GM12864 (cell line): ENCODE measurements at places on chromosomes 12 and 14.

- no peak for DNase-seq
These were observed 170.9 kb upstream of the BMP4 start for GRCh38 chr14:54127526-54127925.

- DNase-seq = no peak
These were observed 76.7 kb upstream of the G2E3 start for GRCh38 chr14:30482276-30482675.

- DNase-seq = no peak
These were observed at the start of gene HOXC6 for GRCh38 chr12:54028314-54029201. TSS of gene HOXC6 (plus strand) at chr12:54028440. CDS start at chr12:54028522, 82 bp downstream.

GRCh38 chr12:111408686-111409402 is 3.1 kb downstream of the SH2B3 start:
- no peak for DNase-seq

DNA sequence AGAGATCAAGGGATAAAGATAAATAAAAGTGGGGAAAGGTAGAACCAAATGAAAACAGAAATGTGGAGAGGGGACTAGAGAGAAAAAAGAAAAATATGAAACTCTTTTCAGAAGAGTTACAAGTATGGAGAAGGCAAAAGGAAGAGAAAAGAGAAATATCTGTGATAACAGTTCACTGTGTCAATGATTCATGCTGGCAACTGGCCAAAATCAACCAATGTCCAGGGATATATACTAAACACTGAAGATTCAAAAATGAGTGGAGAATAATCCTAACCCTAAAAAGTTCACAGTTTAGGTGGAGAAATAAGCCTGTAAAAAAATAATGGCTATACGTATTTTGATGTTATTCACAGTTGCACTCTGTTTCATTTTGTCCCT is 372.3 kb upstream of the KITLG start:
- no peak for DNase-seq

DNA sequence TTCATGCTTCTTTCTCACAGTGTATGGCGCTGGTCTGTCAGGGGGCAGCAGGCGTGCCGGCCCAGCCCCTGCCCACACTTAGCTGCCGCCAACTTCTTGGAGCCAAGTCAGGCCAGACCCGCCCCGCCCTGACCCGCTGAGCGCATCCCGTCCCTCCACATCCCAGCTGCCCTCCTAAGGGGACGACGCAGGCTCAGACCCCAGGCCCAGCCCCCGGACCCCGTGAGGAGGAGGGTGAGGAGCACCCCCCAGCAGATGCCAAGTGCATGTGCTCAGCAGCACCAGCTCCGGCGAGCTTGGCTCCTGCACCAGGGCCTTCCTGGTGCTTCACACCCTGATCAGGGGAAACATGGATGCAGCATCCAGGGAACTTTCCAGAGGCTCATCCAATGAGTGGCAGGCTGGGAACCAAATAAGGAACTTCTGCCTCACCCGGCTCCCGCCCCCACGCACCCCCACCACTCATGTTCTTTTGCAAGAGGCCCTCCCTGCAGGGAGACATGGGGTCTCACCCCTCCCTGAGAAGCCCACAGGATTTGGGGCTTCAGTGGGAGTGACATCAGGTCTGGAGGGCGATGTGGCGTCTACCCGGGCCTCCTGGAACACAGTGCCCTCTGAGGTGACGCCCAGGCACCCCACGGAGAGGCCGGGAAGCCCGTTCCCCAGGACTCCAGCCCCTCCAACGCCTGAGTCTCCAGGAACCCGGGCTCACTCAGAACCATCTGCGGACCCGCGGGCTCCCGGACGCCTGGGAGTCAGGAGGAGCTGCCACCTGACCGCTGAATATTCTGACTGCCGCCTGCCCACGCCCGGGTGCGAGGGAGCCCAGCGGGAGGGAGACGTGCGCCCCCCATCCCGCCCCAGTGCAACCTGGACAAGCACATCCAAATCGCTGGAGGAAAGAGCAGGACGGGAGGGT is 70.0 kb upstream of the GALNT9 start:
- no peak for DNase-seq

GRCh38 chr12:13198241-13198640 is 1.7 kb downstream of the EMP1 start:
- no peak for DNase-seq

GRCh38 chr12:93009533-93009932 is 80.4 kb upstream of the EEA1 start:
- DNase-seq = no peak

GRCh38 chr14:35985474-35986218 is 159.5 kb downstream of the BRMS1L start:
- DNase-seq = no peak

- DNase-seq = no peak
These were observed 22.3 kb downstream of the FBXW8 start for GRCh38 chr12:116933091-116933490.

DNA sequence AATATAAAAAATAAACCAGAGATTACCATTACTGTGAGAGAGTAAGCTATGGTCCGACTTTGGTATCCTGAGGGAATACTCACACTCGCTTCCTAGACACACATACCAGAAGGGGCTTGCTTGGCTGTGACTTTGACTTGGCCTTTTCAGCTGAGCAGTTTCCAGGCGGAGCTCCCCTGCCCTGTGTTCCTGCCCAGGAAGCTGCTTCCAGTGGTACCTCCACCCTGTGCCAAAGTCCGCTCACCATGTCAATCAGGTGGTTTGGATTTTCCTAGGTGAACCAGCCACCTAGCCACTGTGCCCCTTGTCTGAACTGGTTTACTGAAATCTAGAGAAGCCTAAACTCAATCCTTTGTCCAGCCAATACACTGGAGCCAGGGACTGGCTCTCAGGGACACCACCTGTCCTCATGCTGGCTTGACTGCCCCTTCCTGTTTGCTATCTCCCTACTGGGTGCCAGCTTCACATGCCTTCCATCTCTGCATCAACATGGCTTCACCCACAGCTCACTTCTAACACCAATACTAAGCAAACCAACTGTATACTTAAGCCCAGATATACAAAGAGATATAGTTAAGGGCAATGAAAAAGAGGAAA is 28.6 kb downstream of the MAX start:
- DNase-seq = no peak

DNA sequence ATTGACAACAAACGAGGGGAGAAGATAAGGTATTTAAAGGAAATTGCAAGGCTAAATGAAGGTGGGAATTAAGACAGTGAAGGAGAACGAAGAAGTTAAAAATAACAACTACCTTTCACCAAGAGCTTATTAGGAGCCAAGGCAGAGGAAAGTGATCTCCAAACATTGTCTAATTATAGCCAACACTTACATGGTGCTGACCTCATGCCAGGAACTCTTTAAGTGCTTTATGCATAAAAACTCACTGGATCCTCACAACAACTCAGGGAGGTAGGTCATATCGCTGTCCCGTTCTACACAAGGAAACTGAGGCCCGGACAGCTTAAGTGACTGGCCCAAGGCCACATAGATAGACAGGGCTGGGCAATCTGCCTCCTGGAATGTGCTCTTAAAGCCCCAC is 19.5 kb downstream of the TAMALIN start:
- DNase-seq = no peak

DNA sequence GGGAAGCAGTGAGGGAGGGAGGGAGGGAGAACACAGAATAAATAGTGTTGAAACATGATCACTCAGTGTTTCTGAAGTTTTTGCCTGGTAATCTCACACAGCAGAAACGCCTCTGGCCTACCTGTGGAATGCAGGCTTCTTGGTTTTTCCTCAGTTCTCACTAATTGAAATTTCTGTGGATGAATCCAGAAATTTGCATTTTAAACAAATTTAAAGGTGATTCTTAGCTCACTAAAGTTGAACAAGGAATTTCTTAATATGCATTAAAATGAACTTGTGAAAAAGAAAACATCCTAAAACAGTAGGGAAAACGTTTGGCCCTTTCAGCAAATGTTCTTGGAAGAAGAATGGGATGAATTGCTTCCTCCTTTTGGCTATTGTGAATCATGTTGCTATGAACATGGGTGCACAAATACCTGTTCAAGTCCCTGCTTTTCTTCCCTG is 1.4 kb downstream of the RNASE9 start:
- DNase-seq = no peak

GRCh38 chr14:101032433-101032832 is 128.9 kb upstream of the RTL1 start:
- no peak for DNase-seq

GRCh38 chr12:115660211-115660805 is 617.2 kb downstream of the MED13L start:
- DNase-seq = no peak

- DNase-seq = no peak
These were observed 33.1 kb downstream of the FGD6 start for GRCh38 chr12:95184121-95184520.

- peak; percentile 39 for DNase-seq
These were observed 15.8 kb upstream of the ANKRD9 start for GRCh38 chr14:102525219-102525928.

DNA sequence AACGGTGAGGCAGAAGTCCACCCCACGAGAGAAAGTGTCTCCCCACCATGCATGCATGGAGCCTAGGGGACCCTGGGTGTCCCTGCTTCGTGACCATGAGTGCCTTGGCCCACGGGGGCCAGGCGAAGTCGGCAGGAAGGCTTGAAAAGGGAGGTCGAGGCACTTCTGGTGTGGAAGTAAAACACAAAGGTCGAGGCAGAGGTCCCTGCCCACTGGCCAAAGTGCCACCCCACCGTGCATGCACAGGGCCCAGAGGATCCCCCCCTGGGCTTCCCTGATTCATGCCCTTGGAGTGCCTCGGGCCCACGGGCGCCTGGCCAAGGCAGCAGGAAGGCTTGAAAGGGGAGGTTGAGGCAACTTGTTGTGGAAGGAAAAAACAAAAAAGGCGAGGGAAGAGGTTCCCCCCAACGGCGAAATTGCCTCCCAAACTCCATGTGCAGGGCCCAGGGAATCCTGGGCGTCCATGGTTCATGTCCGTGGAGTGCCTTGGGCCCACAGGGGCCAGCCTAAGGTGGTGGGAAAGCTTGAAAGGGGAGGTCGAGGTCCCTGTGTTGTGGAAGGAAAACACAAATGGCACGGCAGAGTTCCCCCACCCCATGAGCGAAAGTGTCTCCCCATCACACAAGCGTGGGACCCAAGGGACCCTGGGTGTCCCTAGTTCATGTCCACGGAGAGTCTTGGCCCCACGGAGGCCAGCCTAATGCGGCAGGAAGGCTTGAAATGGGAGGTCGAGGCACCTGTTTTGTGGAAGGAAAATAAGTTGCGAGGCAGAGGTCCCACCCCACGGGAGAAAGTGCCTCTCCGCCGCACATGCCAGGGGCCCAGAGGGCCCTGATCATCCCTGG is 372.1 kb downstream of the ALG10 start:
- no peak for DNase-seq

GRCh38 chr14:33271216-33271615 is 332.5 kb downstream of the NPAS3 start:
- DNase-seq = no peak
